ENCODE measurements at places on chromosomes 7 and 10.

GRCh38 chr10:27258838-27259812, 18.5 kb upstream of the ACBD5 start:
- DNase-seq = peak; percentile 22

- no peak for DNase-seq
These were observed 603.4 kb upstream of the AUTS2 start for GRCh38 chr7:68994841-68995240.

GRCh38 chr7:411677-412312, 107.9 kb downstream of the PDGFA start:
- no peak for DNase-seq

DNA sequence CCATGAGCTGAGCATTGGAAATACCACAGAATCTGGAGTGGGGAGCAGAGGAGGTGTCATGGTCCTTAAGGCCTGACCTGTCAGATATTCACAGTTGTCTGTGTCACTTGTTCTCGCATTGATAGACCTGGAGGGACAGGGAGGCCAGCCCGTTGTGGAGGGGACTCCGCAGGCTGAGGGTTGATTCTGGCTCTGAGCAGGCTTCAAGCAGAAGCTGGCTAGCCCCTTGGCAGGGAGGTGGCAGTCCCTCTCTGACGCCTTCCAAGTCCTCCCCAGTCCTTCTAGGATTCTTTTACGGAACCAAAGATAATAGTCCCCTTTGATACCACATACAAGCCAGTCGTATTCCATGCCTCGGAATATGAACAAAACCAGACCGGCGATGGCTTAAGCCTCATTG, 65.4 kb downstream of the GRK5 start:
- DNase-seq = no peak

GRCh38 chr10:132582771-132583170, 45.2 kb downstream of the INPP5A start:
- DNase-seq = no peak

- DNase-seq = no peak
These were observed 8.6 kb downstream of the MARVELD1 start for GRCh38 chr10:97721871-97722780.

- DNase-seq = no peak
These were observed 295.5 kb downstream of the MDFIC start for GRCh38 chr7:115217373-115217772.

DNA sequence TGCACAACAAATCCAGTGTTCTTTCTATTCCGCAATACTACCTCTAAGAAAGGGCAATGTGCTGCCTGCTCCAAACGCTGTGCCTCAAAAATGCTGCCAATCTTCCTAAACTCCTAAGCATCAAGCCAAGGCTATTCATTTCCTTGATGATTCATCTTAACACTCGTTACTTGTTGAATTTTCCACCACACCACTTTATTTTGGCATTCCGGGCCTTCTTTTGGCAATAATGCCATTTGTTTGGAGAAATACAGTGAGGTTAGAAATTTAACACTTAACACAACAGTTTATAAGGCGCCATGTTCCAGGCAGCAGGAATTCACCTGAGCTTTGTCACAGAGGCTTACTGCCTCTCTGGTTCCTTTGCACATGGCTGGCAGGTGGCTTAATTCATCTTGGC, 82.6 kb upstream of the ABCB5 start:
- DNase-seq = no peak

GRCh38 chr10:49599546-49599945, 10.6 kb upstream of the SLC18A3 start:
- no peak for DNase-seq

- no peak for DNase-seq
These were observed 102.4 kb downstream of the KAT6B start for GRCh38 chr10:74928742-74929191.

DNA sequence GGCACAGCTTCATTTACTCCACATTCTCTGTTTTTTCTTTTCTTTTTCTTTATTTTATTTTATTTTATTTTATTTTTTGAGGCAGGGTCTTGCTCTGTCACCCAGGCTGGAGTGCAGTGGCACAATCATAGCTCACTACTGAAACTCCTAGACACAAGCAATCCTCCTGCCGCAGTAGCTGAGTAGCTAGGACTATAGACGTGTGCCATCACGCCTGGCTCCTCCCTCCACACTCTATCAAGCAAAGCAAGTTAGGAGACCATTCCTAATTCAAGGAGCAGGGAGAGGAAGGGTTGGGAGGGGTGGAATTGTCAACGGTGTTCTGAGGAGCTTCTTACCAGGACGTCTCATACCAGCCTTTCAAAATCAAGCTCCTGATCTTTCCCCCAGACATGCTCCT, 52.4 kb downstream of the OAT start:
- DNase-seq = no peak

DNA sequence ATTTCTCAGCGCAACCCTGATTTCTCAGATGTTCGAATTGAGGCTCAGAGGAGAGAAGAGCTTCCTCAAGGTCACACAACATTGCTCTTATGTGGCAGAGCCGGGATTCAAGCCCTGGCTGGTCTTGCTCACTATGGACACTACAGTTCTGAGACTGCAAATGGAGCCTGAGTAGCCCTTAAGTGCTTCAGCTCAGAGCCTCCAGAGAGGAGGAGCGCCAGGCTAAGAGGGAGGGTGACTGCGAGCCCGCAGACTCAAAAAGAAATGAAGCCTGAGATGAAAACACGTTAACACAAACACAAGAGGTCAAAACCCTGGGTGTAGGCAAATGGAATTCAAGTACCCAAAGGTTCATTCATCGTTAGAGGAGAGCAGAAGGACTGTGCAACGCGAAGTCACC, 13.9 kb downstream of the ARHGAP22 start:
- no peak for DNase-seq

- DNase-seq = no peak
These were observed 290.7 kb downstream of the CACNA2D1 start for GRCh38 chr7:82152858-82153257.

DNA sequence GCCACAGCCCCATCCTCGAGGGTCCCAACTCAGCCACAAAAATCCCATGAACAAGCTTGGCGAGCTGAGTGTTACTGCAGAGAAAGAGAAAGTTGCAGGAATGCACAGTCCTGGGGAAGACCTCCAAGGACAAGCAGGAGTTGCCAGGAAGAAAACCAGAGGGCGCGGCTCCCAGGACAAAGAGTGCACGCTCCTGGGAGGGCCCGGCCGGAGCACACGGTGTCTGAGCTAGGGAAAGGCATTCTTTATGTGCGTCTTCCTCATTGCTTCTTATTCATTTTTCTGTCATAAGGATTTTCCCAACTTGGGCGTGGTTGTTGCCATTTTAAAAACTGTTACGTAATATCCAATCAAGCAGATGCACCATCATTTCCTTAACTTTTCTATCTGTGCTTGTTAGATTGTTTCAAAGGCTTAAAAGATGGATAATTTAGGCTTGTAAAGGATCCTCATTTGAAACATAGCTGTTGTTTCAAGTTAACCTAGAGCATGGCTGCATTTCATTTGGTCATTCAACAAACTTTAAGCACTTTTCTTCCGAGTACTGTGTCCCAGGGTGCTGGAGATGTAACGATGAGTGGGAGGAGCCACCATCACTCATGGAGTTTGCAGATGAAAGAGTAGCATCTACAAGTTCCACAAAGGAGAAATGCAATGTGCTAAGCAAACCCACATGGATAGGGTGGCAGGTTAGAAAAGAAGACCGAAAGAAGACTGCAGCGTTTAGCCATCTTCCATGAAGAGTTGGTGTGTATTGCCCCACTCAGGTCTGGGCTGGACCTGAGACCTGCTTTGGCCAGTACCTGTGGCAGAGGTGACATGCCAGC, 5.6 kb upstream of the CNPY1 start:
- DNase-seq = no peak

- DNase-seq = no peak
These were observed 24.1 kb upstream of the SH2B2 start for GRCh38 chr7:102262546-102262945.

DNA sequence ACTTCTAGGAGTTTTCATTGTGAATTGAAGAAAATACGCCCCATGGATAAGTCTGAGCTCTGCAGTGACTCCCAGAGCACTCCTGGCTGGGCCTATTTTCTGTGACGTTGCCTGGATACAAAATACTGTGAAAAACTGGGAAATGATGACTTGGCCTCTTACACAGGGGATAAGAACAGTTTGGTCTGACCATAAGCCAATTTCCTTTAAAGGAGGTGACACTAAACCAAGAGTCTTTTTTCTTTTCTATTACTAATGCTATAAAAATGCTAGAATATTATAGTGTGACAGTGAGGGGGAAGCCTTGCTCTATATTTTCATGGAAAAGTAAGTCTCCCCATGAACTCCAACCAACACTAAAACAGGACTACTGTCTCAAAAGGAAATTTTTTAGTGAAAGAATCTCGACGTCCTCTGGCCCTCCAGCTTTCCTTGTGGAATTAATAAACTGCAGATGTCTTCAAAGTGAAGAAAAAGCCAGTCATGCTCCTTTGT, 45.5 kb downstream of the MYOF start:
- DNase-seq = no peak

- DNase-seq = peak; percentile 7
These were observed 722 bp downstream of the UPF2 start for GRCh38 chr10:12041766-12042408.

- no peak for DNase-seq
These were observed 711.1 kb downstream of the SUGCT start for GRCh38 chr7:40845943-40846342.

DNA sequence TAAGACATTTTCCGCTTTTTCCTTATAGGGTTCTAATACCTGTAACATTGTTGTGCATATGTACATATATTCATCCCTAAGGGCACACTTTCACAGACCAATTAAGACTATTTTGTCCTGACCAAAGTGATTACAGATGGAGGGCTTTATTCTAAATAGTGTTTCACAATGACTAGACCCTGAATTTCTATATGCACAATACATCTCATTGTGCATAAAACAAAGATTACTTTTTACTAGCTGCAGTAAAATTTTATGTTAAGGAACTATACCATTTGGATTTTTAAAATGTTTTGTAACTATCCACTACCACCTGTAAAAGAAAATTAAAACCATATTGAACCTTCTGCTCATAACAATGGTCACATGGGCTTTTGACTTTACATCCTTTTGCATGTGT, 87.8 kb downstream of the CTTNBP2 start:
- no peak for DNase-seq

GRCh38 chr10:69634759-69635425, 4.8 kb downstream of the FAM241B start:
- no peak for DNase-seq

DNA sequence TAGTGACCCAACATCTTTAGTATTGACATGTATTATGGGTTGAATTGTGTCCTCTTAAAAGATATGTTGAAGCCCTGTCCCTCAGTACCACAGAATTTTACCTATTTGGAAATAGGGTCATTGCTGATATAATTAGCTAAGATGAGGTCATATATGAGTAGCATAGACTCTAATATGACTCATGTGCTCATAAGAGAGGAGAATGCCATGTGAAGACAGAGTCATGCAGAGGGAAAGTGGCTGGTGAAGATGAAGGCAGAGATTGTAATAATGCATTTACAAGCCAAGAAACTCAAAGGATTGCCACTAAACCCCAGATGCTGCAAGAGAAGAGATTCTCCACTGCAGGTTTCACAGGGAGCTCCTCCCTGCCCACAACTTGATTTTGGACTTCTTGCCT, 496.4 kb downstream of the KIF20B start:
- no peak for DNase-seq

All from activated gamma-delta T cell treated with Interleukin-2 at 50 U/mL for 16 hours (primary cell).